ENCODE measurements at places on chromosomes 4 and X. TPM values are rescaled to one million over a fixed set of nuclear protein-coding genes. Genes with fewer than 3 reads are reported as not detected.

The RHOXF1 gene
- total RNA-seq, result 7.2 TPM

DNA sequence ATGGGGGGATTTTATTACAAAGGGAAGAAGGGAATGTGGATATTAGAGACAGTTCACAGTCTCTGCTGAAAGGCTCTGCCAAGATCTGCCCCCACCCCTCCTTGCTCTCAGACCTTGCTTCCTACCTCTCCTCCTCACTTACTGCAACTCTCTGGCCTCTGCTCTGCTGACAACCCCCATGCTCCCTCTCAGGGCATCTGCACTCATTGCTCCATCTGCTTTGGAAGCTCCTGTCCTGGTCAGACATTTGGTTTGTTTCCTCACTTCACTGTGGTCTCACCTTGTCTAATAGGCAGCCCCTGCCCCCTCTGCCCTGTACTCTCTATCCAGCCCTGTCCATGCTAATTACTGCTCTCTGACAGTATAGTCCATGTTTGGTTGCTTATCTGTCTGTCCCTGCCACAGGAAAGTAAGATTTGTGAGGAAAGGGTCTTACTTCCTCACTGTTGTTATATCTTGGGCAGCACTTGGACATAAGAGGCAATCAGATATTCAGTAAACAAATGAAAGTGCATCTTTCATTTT is 189.3 kb downstream of the PTTG2 start:
- DNase-seq, result no peak
- no peak overlapping the region for H3K27ac ChIP-seq
- H3K36me3 ChIP-seq, result no peaks in the 10 kb centered on the region
- H3K27me3 ChIP-seq, result no peaks in the 10 kb centered on the region
- no peaks in the 10 kb centered on the region for H3K4me1 ChIP-seq

DNA sequence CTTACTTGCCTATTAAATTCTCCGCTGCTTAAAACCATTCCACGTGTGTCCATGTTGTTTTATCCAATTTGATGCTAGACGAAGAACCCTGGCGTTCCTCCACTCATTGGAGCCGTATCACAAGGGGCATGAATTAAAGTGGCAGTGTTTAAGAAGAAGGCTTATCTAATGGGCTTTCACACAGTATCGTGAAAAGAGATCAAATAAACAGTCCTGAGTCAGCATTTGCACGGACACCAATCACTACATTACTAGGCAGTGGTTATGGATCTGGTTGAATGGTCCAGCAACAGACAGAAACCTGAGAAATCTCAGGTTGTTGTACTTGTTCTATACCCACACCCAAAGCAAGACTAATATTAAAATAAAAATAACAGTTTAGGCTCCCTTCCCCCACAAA is 671.6 kb downstream of the FAT4 start:
- no peak for DNase-seq
- H3K36me3 ChIP-seq, result no peaks in the 10 kb centered on the region
- no peak overlapping the region for H3K4me3 ChIP-seq
- H3K4me1 ChIP-seq, result no peaks in the 10 kb centered on the region
- no peaks in the 10 kb centered on the region for H3K27me3 ChIP-seq

GRCh38 chrX:131675596-131676194 is 131.8 kb downstream of the OR13H1 start:
- no peak overlapping the region for H3K27ac ChIP-seq
- no peaks in the 10 kb centered on the region for H3K27me3 ChIP-seq
- H3K4me1 ChIP-seq, result no peaks in the 10 kb centered on the region
- DNase-seq, result no peak
- no peak overlapping the region for H3K4me3 ChIP-seq
- no peaks in the 10 kb centered on the region for H3K36me3 ChIP-seq

The FAM9B gene
- not detected for total RNA-seq

Measured in Peyer's patch (tissue), 4 donors.